ENCODE measurements at places on chromosomes 5 and 9. TPM values are rescaled to one million over a fixed set of nuclear protein-coding genes. Genes with fewer than 3 reads are reported as not detected.

Gene SPINK4
- not detected for total RNA-seq

GRCh38 chr9:77839459-77840140 is 191.5 kb upstream of the GNA14 start:
- H3K27ac ChIP-seq = no peak overlapping the region
- peaks cover 2% of the 10 kb centered on the region for H3K36me3 ChIP-seq
- H3K4me3 ChIP-seq = no peak overlapping the region
- H3K27me3 ChIP-seq = no peaks in the 10 kb centered on the region
- peaks cover 3% of the 10 kb centered on the region for H3K4me1 ChIP-seq

Gene PCA3
- total RNA-seq = not detected

DNA sequence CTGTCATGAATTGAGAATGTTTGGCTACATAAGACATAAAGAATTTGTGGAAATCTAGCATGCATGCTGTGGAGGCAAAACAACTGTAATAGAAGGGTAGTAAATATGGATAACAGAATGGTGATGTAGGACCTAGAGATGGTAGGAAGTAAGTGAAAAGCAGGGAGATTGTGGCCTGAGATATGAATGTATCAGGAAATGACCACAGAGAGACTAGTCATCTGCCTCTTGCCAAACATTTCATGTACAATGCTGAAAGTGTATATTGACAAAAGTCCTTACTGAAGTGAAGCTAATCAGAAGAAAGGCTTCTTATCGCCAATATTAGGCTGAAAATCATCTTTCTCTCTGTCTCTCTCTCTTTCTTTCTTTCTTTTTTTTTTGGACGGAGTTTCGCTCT is 873.1 kb upstream of the CTNND2 start:
- H3K4me3 ChIP-seq = no peak overlapping the region
- DNase-seq = no peak
- H3K27ac ChIP-seq = no peak overlapping the region
- no peaks in the 10 kb centered on the region for H3K4me1 ChIP-seq

Gene CD74
- 350 TPM for total RNA-seq

Data from activated naive CD8-positive, alpha-beta T cell treated with anti-CD3 and anti-CD28 coated beads, Interleukin-2, amount 10 ng/mL, durations not matched to agents 7 days and 5 days (primary cell).